D341Med (cell line): ENCODE measurements at places on chromosomes 7 and 10.
A peak's percentile ranks its signal among the peaks of the same experiment; 100 is the strongest.

GRCh38 chr10:79267499-79267898 lies 79.8 kb upstream of the PPIF start:
- DNase-seq = no peak

DNA sequence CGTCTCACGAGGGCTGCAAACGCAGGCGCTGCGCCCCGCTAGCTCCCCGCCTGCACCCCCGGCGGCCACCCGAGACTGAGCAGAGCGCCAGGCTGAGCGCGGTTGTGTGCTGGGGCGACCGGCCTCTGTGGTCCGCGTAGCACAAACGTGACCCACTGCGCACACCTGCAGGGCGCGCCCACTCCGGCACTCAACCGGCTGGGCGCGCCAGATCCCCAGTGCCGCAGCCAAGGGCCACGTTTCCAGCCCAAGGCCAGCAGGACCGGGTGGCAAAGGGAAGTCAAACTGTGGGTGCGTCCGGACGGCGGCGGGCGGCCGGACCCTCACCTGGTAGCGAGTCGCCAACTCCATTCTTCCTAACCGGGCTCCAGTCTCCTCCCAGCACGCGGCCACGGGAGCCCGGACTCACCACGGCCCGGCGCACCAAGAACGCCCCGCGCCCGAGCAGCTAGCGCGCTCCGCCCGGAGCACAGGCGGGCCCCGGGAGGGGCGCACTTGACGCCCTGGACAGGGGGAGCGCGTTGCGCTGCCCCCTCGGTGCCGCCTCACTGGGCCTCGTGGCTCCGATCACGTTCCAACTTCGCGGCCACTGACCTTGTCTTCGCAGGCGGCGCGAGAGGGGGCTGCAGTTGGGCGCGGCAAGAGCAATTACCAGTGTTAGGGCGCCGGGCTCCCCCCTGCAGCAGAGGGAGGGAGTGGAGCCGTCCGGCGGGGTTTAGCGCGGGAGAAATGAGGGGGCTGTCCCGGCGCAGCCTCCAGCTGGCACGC lies at the start of gene CDCA7L:
Gene CDCA7L (minus strand): TSS at position 446 of the 768 bp plus-strand sequence. CDS start 95 bp downstream, at position 351.
- DNase-seq = peak; percentile 94

GRCh38 chr7:123724817-123725253 lies 24.0 kb downstream of the WASL start:
- DNase-seq = no peak

GRCh38 chr10:84227810-84228209 lies 2.5 kb upstream of the LRIT2 start:
- no peak for DNase-seq

DNA sequence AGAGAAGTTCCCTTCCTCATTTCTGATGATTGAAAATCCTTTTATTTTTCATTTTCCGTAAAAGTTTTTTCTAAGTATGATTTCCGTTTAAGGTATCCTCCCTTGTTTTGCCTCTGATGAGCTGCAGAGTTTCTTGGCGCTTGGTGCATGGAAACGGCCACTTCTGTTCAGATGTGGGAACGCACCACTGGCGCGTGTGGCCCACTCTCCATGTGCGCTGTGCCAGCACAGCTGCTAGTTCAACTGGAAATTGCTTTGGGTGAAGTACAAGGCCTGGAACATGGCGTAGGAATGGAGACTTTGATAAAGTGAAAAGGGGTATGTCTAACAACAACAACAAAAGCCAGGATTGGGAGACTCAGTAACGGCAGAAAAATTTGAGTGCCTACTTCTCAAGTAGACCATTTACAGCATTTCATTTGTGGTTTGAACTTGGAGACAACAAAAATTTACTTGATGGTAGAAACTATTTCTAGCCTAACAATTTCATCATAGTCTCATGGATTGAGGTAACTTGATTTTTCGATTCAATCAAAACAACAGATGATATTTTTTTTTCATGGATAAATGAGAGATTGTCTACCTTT lies 364.2 kb downstream of the SUGCT start:
- no peak for DNase-seq

DNA sequence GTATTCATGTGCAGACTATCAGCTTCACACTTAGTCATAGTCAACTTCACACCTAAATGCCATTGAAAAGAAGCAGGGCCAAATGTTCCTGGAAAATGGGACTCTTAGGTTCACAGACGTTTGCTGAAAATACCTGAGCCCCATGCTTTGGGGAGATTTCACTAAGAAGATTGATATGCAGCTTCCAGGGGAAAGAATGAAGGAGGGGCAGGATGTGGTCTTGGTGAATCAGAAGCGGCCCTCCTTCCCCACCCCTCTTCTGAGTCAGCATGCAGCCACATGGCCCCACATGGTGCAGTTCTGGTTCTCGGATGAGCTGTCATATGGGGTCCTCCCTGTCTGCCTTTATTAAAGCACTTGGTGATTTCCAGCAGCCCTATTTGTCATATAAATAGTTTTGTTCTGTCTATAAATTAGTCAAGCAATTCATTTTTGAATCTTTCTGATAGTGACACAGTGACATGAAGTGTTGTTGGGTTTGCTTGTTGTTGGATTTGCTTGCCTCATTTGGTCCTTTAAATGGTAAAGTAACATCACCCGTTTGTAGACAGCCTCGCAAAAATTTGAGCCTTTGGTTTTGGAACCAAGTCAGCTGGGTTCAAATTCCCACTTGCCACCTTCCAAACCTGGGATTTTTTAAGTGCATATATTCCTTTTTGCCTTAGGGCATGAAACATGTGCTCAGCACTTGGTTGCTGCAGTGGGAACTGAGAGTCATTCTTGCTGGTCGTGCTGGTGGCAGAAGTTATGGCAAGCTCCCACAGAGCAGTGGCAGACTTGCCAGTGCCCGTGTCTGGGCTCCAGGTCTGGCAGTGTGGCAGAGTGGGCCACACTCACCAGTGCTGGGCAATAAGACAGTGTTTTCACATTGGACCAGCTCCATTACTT lies 68.1 kb upstream of the CDK6 start:
- no peak for DNase-seq

GRCh38 chr10:122525788-122526187 lies 34.8 kb upstream of the DMBT1 start:
- DNase-seq = no peak

DNA sequence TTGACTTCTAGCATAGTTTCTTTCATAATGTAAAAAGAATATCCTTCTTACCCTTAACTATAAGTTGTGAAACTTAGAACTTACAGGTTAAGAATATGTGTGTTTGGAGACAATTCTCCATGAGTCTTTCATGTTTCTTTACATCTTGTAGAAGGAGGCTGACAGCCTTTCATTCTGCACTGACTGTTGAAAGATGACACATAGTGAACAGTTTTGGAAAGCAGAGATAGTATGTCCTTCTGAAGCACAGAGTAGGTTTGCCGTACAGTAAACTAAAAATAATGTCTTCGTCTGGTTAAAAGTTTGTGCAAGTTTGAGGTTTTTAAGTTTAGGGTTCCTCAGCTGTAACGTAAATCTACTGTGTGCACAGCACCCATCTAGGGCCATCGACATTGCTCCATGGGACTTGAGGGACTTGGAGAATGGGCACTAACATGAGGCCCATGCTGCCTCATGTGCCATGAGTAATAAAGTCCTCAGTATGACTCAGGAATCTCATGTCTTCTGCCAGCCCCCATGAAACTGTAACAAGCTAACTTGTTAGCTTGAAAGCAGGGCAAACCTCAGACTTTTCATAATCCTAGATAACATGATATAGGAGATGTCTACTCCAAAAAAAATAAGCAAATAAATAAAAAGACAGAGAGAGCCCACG lies 24.5 kb upstream of the ELAPOR2 start:
- DNase-seq = no peak
